ENCODE measurements at places on chromosomes 16 and 17.

DNA sequence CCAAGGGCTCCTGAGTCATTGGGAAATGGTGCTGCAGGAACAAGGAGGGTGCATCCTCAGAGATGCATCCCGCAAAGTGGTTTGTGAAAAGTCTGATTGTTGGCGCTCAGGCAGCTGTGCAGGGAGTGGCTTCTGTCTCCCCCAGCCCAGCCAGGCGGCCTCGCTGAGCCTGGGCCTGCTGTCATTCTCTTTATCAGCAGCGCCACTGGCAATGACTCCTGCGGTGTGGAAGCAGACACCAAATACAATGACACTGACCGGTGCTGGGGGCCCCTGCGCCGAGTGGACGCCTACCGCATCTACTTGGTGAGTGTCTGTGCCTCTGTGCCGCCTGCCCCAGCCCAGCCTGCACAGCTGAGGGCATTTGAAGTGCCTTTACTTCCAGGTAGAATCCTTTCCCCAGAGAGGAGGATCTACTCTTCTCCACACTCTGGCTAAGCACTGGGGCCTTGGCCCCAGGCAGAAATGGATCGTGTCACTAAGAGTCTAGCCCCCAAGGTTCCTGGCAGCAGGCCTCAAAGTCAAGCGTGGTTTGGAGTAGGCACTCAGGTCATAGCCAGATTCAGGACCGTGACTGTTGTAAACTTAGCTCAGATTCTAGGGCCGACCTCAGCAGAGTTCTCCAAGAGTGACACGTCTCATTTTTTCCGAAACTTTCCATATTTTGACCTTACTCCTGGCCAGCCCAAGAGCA lies 19.3 kb upstream of the NAT9 start:
- DNase-seq = no peak

GRCh38 chr16:73683804-73684203 lies 612.8 kb upstream of the PSMD7 start:
- no peak for DNase-seq

DNA sequence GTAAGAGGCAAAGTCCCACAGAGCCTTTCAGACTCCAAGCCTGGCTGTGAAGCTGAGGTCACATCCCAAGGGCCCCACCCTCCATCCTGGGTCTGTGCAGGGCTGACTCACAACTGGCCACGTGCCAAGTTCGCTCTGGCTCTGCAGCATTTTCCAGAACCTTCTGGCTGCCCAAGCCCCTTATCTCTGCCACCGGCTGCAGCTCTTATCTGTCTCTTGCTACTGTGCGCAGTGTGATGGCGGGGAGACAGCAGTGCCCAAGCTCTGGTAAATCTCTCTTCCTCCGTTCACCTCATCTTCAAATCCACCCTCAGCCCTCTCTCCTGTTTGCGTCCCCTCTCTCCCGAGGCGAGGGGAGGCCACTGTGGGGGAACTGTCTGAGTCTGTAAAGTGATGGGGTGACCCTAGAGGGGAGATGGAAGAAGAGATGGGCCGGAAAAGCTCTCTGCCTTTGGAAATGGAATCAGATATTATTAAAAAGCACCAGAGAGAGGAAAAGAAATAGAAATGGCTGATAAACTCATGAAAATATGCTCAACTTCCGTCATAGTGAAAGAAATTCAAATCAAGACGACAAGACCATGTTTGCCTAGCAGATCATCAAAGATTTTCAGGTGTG lies 162.7 kb upstream of the CDC42EP4 start:
- peak; percentile 66 for DNase-seq

GRCh38 chr17:78231991-78232858 lies 794 bp downstream of the TMEM235 start:
- no peak for DNase-seq

DNA sequence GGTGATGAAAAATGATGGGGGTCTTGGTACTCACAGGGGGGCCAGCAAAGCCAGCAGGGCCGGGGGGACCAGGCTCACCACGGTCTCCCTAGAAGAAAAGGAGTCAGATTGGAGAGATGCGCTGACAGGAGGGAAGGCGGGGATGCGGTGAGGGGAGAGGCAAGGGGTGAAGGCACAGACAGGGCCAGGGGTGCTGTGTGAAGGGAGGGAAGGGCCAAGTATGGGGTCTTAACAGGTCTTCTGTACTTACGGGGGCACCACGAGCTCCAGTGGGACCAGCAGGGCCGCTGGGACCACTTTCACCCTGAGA lies 11.2 kb downstream of the COL1A1 start:
- no peak for DNase-seq

- no peak for DNase-seq
Observed at GRCh38 chr17:51064061-51064735, 56.5 kb downstream of the SPAG9 start.

DNA sequence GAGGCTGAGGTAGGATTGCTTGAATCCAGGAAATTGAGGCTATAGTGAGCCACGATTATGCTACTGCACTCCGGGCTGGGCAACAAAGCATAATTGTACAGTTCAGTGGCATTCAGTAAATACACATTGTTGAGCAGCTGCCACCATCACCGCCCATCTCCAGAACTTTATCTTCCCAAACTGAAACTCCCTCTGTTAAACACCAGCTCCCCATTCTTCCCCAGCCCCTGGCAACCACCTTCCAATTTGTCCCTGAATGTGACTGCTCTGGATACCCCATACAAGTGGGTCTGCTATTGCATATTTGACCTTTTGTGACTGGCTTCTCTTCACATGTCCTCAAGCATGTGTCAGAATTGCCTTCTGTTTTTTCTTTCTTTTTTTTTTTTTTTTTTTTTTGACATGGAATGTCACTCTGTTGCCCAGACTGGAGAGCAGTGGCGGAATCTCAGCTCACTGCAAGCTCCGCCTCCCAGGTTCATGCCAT lies 2.9 kb downstream of the RPL38 start:
- DNase-seq = no peak

DNA sequence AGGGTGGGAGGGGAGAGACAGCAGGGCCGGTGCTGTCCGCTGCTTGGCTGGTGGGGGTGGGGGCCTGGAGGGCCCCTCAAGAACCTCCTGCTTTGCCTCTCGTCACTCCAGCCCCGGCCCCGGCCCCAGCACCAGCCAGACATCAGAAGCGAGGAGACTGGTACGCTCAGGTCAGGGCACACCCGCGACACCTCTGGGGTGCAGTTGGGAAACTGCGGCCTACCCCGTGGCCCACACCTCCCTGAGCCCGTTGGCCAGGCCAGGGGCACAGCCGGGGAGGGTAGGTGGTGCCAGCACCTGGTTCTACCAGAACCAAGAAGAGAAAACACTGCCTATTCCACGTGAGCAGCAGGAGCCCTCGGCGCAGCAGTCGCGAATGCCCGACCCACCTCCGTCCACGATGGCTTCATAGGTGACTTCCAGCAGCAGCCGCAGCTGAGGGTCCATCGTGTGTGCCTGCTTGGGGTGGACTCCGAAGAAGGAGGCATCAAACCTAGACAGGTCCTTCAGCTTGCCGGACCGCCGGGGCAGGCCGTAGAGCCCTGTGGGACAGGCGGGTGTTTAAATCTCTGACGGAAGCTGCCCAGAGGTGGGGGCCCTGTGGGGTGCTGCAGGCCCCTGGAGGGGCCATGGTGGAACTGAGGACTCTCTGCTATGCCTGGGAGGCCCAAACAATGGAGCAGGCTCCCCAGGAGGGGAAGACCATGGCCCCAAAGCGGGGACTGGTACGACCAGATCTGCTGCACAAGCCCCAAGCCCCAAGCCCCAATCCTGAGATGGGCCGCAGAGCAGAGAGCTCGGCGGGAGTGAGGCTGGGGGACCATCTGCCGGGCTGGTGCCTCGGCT lies 2.9 kb downstream of the FASN start:
- peak; percentile 56 for DNase-seq

- DNase-seq = peak; percentile 88
Observed at GRCh38 chr17:38868817-38869525, 887 bp upstream of the LASP1 start.

- DNase-seq = peak; percentile 64
Observed at GRCh38 chr16:31458073-31458843, 1.0 kb upstream of the ARMC5 start.

DNA sequence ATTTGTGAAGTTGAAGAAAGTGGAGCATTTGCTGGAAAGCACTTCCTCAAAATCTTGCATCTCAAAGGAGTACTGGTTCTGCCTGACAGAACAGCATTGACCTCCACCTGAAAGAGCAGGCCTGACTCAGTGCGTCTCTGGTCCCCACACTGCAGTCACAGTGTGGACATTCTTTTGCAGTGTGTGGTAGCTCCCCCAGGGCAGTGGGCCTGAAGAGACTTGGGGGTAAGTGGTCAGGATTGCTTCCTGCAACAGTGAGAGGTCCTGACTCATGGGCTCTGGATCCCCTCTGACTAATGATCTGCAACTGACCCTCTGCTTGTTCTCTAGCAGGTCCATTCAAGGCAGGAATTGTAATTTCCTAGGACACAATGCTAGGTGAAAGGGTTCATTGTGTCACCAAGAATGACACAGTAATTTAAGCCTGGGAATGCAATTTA lies 204.9 kb upstream of the KCNJ16 start:
- no peak for DNase-seq

GRCh38 chr16:84258266-84258665 lies 18.5 kb upstream of the KCNG4 start:
- DNase-seq = no peak

DNA sequence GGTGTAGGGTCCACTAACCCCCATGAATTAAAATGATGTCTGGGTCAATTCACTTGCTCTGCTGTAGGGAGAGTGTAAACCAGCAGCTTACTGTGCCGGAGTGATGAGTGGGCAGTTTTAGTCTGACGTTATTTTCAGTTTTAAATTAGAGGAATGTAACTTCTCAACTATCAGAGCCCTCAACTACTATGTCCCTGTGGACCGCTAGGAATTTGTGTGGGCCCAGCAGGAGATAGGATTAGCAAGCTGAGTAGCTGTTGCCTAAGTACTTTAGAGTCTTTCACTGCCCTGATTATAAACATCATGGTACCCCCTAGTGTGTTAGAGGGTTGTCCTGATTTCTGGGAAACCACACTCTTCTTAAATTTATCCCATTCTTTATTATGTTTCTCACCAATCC lies 11.4 kb downstream of the MARVELD3 start:
- no peak for DNase-seq

DNA sequence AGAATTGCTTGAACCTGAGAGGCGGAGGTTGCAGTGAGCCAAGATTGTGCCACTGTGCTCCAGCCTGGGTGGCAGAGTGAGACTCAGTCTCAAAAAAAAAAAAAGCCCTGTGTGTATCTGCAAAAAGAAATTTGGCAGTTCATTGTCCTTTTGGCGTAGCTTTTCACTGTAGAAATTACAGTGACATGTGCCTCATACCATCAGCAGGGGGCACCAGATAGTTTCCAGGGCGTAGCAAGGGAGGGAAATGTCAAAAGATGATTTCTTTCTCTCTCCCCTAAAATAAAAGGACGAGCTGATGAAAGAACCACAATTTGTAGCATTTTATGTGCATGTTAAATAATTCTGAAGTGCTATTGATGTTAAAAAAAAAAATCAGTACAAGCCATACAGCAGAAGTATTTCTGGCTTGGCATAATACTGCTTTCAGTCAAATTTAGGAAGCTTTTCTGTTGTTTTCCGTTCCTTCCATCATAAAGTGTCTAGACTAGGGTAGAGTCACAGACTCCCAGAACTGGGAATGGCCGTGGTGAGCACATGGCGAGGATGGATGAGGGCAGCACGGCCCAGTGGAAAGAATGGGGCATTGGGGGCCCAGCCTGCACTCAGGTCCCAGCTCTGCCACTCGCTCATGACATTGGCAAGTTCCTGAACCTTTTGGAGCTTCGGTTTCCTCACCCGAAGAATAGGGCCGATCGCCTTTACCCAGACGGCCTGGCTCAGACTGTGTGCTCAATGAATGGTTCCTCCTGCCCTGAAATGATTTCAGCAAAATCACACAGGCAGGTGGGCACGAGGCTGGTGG lies 59.8 kb upstream of the RPH3AL start:
- DNase-seq = no peak

- DNase-seq = peak; percentile 10
Observed at GRCh38 chr16:75727221-75727620, 931 bp upstream of the CPHXL start.

DNA sequence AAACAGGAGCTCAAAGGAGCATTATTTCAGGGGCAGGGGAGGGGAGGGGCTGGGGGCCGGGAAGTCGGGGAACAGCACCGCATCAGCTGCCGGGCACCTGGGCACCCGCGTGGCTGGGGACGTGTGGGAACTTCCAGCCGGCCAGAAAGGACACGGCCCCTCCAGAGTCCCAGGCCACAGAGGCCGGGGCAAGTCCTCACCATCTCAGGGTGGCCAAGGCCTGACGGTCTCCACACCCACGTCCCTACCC lies 1.1 kb downstream of the PGAP6 start:
- no peak for DNase-seq

DNA sequence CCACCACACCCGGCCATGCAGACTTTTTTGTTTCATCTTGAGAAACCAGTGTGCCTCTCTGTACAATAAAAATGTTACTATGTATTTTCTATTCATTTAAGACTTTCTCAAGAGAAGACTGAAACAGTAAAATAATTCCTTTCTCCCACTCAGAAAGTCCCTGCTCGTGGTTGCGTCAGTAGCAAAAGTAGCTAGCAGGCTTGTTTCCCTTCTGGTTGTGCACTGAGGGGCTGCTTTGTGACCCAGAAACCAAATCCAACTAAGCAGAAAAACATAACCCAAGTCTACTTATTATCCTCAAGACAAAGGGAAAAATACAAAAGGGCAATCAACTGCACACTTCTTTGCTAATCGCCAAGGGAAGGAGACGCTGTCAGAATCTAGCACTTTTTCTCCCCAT lies 3.4 kb upstream of the PNPO start:
- DNase-seq = no peak

DNA sequence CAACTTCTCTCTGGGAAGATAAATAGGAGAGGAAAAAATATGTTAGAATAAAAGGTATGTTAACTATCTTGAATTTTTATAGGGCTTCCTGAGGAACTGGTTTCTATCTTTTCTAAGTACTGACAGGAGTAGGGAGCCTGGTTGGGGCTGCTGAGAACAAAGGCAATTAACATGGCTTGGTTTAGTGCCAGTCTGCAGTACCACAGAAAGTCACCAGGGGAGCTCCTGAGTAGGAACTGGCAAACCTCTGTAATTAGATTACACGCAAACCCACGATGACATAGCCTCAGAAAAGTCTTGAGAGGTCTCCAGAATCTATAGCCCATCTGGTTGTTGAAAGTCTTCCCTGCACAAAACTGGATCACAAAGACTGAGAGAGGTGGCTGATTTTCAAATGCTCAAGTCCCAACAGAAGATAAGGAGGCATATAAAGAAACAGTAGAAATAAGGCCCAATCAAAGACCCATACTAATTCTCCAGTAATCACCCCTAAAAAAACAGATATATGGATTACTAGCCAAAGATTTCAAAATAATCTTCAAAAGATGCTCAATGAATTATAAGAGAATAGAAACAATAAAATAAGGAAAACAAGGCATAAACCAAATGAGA lies 11.7 kb upstream of the CNTNAP4 start:
- peak; percentile 67 for DNase-seq

DNA sequence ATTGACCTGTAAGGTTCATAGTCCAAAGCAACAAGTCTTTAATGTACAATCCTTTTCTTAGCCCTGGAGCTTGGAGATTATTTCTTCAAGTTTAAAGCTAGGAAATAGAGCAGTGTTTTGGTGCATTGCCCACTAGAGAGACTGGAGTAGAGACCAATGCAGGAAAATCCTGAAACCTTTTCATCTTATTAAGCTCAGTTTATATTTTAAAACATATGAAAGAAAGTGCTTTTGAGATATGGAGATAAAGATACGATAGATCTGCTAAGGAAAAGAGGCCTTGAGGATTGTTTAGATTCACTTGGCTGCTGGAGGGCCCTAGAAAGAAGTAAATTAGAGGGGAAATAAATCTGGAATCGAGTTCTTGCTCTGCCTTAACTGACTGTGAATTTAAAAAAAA lies 212.0 kb downstream of the GRIN2A start:
- DNase-seq = no peak

Measured in mucosa of descending colon (tissue), 3 donors.